ENCODE measurements at places on chromosomes 4 and X. TPM values are rescaled to one million over a fixed set of nuclear protein-coding genes. Genes with fewer than 3 reads are reported as not detected.

The PDCL2 gene
- not detected for polyA plus RNA-seq

The GPRIN3 gene
- 2.2 TPM for polyA plus RNA-seq

The TTC29 gene
- polyA plus RNA-seq = not detected

The CCNI gene
- polyA plus RNA-seq = 261 TPM

The EPGN gene
- polyA plus RNA-seq = 0.06 TPM

- no peak for DNase-seq
These were observed 135.8 kb downstream of the CDS1 start for GRCh38 chr4:84718699-84719098.

DNA sequence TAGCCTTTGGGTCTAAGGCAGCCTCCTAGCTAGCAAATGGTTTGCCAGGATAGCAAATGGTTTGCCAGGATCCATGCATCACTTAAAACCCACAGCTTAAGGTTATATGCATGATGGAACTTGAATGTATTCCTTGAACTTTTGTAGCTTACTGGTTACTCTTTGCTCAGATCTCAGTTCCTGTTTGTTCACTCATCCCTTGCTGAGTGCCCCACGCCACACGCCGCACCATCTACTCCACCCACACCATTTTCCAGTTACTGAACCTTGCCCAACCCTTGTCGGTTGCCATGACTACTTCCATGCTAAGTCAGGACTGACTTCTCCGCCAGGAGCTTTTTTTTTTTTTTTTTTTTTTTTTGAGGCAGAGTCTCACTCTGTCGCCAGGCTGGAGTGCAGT lies 29.5 kb upstream of the XIAP start:
- DNase-seq = peak; percentile 88

- DNase-seq = no peak
These were observed 5.2 kb upstream of the ENAM start for GRCh38 chr4:70623323-70623722.

DNA sequence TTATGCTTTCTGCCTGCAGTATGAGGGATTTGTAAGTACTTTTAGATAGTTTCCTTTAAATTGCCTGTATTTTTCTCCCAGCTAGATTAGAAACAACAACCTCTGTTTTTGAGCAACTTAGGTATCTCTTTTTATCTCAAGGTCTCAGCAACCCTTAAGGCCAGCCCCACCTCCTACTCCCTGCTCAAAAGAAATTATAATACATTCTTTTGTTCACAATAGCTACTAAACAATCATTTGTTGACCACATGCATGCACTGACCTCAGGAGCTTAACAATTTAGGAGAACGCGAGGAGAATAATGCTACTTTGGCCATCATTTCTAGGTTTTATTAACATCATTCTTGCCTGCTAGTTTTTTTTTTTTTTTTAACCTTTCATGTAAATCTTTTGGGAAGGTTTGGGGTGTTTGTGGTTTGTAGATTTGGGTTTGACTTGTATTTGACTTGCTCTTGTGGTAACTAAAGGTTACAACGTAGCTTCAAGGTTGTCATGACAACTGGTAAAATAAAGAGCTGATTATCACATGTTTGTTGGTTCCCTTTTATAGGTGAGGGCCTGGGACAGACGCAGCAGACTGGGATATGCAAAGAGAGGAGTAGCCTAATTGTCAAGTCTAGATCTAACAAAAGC lies 145.4 kb upstream of the PLAC1 start:
- peak; percentile 14 for DNase-seq

- no peak for DNase-seq
These were observed 226.6 kb upstream of the TRAM1L1 start for GRCh38 chr4:117311989-117312388.

- DNase-seq = peak; percentile 75
These were observed 78.8 kb downstream of the BMP3 start for GRCh38 chr4:81109356-81109755.

GRCh38 chr4:169618286-169618685 lies 2.1 kb upstream of the CLCN3 start:
- DNase-seq = no peak

DNA sequence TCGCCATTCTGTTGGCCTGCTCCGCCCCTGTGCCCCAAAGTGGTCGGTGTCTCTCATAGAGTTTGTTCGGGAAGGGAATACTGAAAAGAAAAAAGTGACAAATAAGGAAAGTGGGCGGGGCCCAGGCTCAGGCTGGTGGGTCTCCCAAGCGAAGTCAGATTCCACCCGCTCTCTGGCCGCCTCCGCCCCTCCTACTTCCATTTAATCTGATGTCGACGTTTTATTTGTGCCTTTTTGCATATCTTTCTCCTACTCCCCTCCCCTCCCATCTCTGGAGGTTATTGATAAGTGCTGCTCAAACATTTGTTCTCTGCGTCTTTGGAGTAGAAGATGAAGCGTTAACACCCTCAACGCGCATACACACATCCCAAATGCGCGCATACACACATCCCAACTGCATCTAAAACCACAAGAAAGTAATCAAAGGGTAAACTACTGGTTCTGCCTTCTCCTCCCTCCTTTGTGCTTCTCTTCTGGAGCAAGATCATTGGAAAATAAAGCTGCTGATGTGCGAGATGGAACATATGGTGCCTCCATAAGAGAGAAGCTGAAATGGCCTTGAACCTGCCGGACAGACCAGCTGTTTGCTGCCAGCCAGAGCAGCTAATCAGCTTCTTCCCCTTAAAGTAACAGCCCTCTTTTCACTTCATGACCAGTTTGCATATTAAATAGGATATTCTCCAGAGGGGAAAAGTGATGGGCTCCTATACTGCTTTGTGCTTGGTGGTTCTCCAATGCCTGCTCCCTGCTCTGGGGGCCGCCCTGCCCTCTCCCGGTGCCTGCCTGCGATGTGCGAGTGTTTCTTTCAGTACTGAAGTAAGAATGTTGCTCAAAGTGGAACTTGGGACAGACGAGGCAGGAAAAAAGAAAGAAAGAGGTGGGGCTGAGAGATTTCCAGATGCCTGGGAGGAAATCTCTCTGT lies 3.1 kb downstream of the MAMLD1 start:
- DNase-seq = peak; percentile 44

GRCh38 chr4:184942444-184943425 lies 75.6 kb upstream of the HELT start:
- no peak for DNase-seq

- DNase-seq = peak; percentile 0
These were observed 131.4 kb downstream of the ENOX2 start for GRCh38 chrX:130771648-130772047.

- DNase-seq = peak; percentile 65
These were observed 3.8 kb upstream of the GUCY2F start for GRCh38 chrX:109485470-109486340.

- DNase-seq = no peak
These were observed 38.2 kb upstream of the BMP2K start for GRCh38 chr4:78737973-78738372.

DNA sequence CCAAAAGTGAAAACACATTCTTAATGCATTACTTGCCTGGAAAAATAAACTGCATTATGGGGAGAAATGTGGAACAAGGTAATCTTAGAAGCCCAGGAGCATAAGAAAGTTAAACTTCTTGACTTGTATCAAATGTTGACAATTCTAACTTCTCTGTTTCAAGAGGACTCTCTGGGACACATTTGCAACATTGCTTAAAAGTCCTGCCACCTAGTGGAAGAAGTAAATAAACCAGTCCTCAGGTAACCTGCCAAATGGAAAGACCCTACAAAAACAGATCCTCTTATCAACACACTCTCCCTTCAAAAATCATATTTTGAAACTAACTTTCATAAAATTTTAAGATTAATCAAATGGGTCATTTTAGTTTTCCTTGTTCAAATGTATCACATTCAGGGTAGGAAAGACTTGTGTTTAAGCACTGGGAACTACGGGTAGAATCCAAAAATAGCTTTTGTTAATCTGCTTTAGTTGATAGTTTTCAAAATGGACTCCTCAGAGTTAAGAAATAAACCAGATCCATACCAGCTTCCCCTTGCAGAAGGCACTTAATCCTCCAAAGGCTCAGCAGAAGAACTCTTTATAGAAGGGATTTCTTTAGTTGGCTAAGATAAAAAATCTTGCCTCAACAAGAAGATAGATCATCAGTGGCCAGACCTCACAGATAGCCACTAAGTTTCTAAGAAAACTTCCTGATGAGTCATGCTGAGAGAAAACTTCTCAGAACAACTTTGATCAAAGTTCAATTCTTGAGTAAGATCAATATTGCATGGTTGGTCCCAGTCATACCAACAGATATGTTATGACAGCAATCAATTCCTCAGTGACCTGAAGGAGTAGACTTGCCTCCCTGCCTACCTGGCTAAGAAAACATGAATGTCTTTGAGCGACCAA lies 141.7 kb downstream of the HHIP start:
- DNase-seq = peak; percentile 2

DNA sequence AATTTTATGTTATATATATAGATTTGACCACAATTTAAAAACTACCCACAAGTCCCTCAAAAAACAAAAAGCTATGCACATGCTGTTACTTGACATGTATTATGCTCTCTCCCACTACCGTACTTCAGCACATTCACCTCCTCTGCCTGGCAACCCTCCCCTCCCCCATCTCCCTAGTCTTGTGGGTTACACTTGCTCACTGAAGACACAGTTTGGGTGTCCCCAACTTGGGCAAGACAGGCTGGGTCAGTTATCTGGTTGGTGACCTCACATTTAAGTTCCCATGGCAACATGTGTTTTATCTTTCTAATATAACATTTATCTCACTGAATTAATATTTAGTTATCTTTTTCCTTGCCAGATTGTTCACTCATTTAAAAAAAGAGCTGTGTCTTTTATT lies 32.7 kb downstream of the SEC24D start:
- DNase-seq = no peak

DNA sequence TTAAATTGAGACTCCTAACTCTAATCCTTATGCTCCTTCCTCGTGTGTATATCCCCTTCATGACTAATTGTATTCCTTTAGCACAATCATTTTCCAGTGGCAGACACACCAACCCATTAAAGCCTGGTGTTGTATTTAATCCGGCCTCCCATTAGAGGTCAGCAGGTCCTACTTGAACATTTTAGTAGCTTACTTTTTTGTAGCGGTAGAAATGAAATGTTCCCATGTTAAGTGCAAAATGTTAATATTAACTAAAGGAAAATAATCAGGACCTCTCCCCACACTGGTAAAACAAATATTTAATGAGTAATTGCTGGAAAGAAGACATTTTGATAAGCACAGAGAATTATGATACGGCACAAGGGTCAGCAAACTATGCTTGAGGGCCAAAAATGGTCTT lies 3.4 kb downstream of the RAB33B start:
- peak; percentile 25 for DNase-seq

DNA sequence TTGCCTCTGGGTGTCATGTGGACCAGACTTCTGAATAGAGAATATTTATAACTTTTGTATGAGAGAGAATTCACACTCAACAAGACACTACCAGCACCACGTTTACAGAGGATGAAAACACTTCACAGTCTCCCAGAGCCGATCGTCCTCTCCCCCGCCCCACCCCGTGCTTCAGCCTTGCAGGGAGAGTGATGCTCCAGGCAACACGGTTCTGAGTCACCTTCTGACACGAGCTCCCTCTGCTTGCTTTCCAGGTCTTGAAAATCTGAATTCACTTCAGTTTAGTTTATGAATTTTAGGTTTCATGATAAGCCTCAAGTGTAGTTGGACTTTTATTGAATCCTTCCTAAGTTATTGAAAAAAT lies 59.8 kb downstream of the CPLX1 start:
- no peak for DNase-seq

- DNase-seq = no peak
These were observed 29.6 kb downstream of the NOP14 start for GRCh38 chr4:2933566-2934076.

DNA sequence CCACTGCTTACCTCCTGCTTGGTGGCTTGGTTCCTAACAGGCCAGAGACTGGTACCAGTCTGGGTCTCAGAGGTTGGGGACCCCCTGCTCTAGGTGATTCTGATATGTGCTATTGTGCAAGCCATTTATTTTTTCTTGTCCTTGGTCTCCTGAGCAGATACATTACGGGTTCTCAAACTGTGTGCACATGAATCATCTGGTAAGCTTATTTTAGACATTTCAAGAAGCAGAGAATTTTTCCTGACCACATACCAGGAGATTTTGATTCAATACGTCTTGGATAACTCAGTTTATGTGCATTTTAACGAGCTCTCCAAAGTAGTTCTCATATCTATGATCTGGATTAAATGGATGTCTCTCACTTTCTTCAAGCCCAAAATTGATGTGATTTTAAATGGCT lies 77.2 kb downstream of the FHIP1A start:
- no peak for DNase-seq

GRCh38 chr4:26576231-26576739 lies 7.6 kb upstream of the TBC1D19 start:
- DNase-seq = peak; percentile 38

DNA sequence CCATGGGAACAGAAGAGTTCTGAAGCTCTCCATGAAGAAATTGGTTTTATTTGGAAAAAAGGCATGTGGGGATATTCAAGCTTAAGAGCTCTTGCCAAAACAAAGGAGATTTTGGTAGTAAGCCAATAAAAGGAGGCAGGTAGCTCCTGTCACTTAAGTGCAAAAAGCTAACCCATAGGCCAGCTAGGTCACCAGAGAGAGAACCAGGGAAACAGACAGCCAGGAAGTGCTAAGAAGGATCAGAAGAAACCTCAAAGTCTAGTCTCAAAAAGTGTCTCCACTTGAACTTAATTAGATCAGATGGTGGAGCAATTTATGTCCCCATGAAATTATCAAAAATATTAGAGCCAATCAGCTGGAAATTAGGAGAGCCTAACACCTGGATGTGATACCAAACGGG lies 49.2 kb downstream of the CD40LG start:
- no peak for DNase-seq

GRCh38 chr4:177229331-177229730 lies 80.3 kb upstream of the NEIL3 start:
- DNase-seq = no peak

DNA sequence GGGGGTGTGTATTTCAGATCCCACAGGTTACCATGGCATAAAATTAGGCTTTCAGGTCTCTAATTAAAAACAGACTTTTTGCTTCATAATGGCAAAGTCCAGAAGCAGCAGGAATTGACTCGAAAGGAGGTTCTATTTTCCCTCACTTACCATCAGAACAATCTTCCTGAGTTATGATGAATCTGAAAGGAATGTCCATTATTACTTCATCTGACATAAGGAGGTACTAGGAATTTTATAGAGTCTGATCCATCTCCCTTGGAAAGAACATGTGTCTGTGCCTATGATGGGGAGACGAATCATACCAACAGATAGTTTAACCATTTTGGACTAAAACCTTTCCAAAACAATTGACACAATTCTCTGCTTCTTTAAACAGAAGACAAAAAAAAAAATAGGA lies 206.3 kb upstream of the FGF13 start:
- DNase-seq = no peak

- no peak for DNase-seq
These were observed 33.8 kb downstream of the ENOX2 start for GRCh38 chrX:130869239-130869638.

Measured in small intestine (tissue), 16 donors.